ENCODE measurements at places on chromosomes 5 and 9.

GRCh38 chr5:180367300-180367699 lies 14.2 kb upstream of the GFPT2 start:
- DNase-seq, result no peak

GRCh38 chr9:112248722-112249121 lies 73.6 kb upstream of the SUSD1 start:
- DNase-seq, result no peak

DNA sequence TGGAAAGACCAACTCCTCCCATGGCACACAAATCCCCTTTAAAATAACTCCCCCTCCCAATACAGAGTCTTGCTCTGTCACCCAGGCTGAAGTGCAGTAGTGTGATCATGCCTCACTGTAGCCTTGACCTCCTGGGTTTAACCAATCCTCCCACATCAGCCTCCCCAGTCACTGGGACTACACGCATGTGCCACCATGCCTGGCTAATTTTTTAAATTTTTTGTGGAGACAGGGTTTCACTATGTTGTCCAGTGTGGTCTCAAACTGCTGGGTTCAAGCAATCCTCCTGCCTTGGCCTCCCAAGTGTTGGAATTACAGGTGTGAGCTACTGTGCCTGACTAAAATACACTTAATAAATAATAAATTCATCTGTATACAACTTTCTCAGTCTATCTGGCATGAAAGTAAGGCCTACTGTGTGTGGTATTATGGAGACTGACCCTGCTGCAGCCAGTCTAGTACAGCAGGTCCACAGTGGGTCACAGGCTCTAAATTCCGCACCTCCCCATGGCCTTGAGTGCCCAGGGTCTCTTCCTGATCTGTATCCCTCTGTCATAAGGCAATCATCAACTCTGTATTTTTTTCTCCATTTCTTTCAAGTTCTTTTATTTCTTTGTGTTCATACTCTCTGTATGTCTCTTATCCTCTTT lies 169.4 kb downstream of the MAPKAP1 start:
- no peak for DNase-seq

GRCh38 chr9:33230756-33231622 lies 9.0 kb upstream of the SPINK4 start:
- DNase-seq, result no peak

Measured in HTR-8/SVneo (cell line).